ENCODE measurements at places on chromosomes 6 and 20.

GRCh38 chr6:118876814-118877213 lies 17.1 kb upstream of the ASF1A start:
- DNase-seq, result no peak

- no peak for DNase-seq
Measured at GRCh38 chr6:112595841-112596240, 248.7 kb downstream of the RFPL4B start.

DNA sequence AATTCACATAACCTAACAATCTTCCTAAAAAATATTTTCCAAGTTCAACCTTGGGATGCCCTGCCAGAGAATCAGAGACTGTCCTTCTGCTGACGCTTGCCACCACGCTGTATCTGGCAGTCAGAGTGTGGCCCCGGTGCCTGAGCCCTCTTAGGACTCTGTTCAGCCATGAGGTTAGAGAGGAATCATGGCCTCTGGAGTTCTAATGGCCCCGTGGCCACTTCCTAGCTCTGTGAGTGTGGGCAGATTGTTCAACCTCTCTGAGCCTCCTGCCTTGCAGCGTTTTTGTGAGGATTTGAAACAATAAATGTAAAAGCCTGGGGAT lies 2.2 kb downstream of the BPHL start:
- no peak for DNase-seq

DNA sequence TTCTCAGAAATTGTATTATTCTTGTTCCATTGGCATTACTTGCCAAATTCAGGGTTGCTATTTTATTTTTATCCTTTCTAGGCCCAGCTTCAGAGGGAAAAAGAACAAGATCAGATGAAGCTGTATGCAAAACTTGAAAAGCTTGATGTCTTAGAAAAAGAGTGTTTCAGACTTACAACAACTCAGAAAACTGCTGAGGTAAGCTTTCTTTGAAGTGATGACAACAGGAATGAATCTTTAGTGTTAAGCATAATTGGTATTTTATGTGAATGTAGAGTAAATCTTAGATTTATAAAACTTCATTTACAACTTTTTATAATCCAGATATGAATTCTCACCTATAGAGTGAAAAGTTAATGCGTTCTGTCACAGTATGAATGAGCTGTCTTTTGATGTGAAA lies 58.4 kb downstream of the CEP57L1 start:
- DNase-seq, result no peak

- DNase-seq, result peak; percentile 73
Measured at GRCh38 chr6:54617730-54618129, 228.8 kb upstream of the FAM83B start.

DNA sequence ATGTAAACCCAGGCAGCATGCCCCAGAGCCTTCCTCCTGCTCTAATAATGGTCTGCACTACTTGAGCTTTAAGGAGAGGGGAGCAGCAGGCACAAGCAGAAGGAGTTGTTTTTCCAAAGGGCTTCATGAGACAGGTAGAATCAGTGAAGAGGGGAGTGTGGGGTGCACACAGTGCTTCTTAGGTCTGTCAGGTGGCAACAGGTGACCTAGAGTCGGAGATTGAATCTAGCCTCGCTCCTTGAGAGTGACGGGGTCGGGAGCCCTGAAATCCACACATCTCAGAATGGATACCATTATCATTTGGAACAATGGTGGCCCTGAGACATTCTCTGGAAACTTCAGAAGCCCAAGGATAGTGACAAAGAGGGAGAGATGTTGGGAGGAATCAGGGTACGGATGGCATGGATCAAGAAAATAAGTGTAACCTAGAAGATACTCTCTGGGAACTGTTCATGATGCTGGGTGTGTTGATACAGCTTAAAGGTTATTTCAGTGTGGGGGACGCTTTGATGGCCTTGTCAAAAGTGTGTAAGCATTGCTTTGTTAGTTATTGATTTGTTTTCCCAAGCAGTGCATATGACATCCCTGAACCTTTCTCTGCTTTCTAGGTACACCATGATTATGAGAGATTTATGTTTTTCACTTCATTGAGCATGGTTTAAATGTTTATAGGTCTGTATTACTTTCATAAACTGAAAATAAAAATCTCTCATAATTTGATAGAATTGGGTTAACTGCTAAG lies 77.8 kb upstream of the L3MBTL3 start:
- no peak for DNase-seq

DNA sequence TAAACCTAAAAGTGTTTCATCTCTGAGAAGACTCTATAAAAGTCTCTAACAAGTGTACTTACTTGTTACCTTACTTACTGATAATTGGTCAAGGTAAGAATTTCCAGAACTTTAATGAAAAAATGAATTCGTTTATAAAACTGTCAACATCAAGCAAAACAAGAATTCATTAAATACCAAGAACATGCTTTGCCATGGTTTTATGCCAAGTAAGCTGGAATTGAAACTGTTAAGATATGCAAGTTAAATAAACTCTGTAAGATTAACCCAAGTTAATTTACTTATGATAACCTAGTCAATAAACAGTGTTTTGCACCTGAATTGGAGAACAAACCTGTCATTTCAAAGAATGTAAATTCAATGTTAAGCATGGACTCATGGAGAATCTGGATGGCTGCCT lies 17.1 kb upstream of the DEFB113 start:
- DNase-seq, result no peak

GRCh38 chr6:13099771-13100170 lies 228.6 kb downstream of the TBC1D7 start:
- no peak for DNase-seq

Measured in AG09319 (cell line).